ENCODE measurements at places on chromosomes 7 and 10.

DNA sequence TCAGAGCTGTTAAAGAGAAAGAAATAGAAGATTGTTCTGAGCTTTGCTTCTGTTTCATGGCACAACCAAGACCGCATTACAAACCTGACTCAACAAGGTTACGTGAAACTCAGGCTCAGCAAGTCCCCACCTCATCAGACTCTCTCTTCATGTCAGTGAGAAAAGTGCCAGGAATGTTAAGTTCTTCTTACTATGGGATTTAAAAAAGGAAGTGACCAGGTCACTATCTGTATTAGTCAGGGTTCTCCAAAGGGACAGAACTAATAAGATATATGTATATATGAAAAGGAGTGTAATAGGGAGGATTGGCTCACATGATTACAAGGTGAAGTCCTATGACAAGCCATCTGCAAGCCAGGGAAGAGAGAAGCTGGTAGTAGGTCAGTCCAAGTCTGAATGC, 25.4 kb upstream of the PAPSS2 start:
- peak; percentile 56 for DNase-seq

- no peak for DNase-seq
Measured at GRCh38 chr10:132163278-132163765, 23.4 kb upstream of the DPYSL4 start.

DNA sequence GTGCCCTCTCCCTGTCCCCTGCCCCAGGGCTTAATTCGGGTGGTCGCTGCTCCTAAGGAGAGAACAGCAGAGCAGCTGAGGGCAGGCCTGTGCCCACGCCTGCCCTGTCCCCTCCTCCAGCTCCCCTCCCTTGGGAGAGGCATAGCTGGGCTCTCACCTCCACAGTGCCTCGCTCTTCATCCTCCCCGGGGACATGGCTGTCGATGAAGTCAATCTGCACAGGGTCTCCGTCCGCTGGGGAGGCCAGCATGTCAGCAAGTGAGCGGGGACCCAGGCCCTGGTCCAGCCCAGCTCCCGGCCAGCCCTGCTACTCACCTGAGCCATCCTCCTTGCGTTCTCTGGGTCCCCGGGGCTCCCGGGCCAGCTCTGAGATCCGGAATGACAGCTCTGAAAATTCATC, 3.8 kb upstream of the SAP25 start:
- no peak for DNase-seq

- DNase-seq, result no peak
Measured at GRCh38 chr10:97150013-97150595, 35.7 kb downstream of the SLIT1 start.

- DNase-seq, result no peak
Measured at GRCh38 chr10:122173337-122173736, 97.8 kb upstream of the BTBD16 start.

GRCh38 chr10:85557706-85558105, 808.9 kb downstream of the GRID1 start:
- no peak for DNase-seq

DNA sequence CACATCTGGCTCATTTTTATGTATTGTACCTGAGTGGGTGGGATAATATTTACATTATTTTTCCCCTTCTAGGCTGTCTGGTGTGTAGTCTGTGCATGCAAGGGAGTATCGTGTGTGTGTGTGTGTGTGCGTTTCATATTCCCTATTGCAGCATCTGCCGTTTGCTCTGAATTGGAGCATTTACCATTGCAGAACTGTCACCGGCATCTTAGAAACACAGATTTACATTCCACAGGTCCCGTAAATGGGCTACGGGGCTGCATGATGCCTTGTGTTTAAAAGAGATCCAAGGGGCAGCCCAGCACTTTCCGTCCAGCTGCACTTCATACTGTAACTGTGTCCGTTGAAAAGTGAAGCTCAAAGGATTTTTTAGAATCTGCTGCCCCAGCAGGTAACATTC, 167.1 kb upstream of the KIAA1217 start:
- no peak for DNase-seq

DNA sequence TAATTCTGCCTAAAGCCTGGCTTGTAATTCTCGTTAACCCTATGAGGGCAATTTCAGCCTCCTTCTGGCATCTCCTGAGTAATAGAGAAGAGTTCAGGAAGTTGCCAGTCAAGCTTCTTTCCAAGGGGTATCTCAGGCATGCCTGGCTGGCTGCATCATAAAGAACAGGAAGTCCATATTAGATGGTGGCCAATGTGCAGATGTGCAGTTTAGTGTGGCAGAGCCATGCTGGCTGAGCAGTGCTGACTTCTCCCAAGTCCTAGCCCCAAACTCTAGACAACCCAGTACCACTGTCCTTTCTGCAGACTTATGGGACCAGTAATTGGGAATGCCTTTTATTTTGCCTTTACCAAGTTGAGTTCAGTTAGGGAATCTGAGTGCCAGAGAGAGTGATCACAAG, 517.9 kb downstream of the GALNT17 start:
- DNase-seq, result no peak

- DNase-seq, result no peak
Measured at GRCh38 chr7:76211216-76211615, 9.5 kb downstream of the SRRM3 start.

- no peak for DNase-seq
Measured at GRCh38 chr7:45974540-45975360, 53.7 kb upstream of the IGFBP3 start.

- DNase-seq, result no peak
Measured at GRCh38 chr10:101829561-101830315, 11.5 kb upstream of the OGA start.

DNA sequence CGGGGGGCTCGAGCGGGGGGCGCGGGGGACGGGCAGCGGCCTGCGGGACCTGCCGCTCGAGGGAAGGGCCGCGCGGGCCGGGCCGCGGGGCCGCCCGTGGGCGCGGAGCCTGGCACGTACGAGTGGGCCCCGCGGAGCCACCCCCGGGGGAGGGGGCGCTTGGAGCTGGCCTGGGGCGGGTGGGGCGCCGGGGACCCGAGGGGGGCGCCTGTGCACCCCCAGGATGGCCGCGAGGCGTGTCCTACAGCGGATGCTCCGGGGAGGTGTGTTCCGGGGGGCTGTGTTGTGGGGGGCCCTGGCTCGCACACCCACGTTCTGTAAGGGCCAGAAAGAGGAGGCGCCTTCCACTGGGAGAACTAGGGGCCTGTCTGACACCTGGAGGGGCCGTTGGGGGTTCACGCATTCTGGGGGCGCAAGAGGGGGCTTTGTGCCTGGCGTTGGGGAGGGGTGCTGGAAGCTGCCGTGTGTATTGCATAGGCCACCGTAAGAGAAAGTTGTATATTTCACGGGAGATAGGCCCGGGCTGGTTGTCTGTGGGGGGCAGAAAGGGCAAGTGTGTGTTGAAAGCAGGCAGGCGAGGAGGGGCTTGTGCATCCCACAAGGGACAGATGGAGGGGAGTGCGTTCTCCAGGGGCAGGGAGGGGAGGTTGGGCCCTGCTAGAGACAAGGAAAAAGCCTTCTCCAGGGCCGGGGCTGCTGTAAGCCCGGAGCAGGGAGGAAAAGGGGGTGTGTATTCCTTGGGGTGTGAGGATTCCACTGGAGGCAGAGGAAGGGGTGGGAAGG, 663 bp downstream of the VPS37D start:
- no peak for DNase-seq

DNA sequence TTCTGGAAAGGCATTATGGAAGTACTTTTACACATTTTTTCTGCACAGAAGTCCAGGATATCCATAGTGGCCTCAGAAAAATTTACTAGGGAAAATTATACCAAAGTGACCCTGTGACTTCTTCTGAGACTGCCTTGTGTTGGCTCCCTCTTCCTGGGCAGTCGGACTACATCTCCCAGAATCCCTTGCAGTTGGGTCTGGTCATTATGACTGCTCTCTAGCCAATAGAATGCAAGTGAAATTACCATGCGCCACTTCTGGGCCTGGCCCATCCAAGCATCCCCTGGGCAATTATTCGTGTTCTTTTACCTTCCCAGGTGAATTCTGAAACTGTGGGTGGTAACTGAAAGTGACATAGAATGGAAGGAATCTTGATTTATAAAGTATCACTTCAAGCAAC, 430.9 kb downstream of the ACTR3B start:
- no peak for DNase-seq

GRCh38 chr7:95861041-95861440, 88.7 kb downstream of the DYNC1I1 start:
- DNase-seq, result peak; percentile 3

- DNase-seq, result no peak
Measured at GRCh38 chr10:92124020-92124419, 166.9 kb downstream of the CPEB3 start.

DNA sequence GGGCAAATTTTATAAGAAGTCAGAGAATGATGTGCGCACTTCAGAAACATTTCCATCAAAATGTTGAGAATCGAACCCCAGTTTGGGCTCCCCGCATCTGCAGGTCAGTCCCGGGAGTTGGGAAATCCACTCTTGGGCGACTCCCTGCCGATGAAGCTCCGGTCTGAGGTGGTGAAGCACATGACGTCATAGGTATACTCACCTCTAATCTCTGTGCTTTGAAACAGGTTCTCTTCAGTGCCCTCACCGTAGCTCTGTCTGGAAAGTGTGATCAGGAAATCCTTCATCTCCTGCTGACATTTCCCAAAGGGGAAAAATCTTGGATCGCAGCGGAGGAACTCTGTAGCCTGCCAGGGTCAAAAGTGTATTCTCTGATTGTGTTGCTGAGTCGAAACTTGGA, 138.5 kb downstream of the ABCA13 start:
- DNase-seq, result no peak

GRCh38 chr10:89305766-89306433, 4.1 kb downstream of the IFIT2 start:
- no peak for DNase-seq

DNA sequence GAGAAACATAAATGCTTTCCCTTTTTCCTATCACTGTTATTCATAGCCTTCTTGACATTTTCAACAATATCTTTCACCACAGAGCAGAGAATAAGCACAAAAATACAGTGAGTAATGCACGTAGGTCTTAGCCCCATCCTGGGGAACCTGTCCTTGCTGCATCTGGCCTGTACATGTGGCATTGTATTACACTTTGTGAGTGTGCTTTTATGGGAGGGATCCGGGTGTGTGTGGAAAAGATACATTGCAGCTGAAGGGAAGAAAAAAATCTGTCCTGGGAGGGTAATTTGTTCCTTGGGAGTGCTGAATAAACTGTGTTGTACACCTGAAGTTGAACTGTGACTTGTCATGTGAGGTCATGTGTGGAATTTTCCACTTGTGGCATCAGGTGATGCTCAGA, 422.7 kb upstream of the LRGUK start:
- DNase-seq, result peak; percentile 28

GRCh38 chr7:64999165-65000004, 7.1 kb downstream of the ERV3-1 start:
- DNase-seq, result peak; percentile 53

GRCh38 chr7:12888717-12889116, 201.3 kb downstream of the ARL4A start:
- DNase-seq, result peak; percentile 66

- DNase-seq, result no peak
Measured at GRCh38 chr7:127692200-127692599, 40.2 kb downstream of the SND1 start.

DNA sequence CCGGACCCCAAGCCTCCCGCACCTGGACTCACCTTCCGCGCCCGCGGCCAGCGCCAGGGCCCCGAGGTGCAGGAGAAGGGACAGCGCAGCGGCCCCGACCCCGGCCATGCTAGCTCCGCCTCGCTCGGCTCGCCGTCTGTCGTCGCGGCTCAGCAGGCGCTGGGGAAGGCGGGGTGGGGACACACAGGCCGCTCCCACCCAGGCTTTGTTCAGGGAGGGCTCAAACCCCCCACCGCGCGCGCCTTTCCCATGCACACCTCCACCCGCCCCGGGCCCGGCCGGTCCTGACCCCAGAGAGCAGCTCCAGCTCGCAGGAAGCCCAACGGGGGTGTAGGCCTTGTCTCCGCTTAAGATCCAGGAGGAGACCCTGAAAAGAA, at the start of gene KCP:
KCP (minus strand) TSS at position 141 of the 377 bp plus-strand sequence; CDS start at position 108, 33 bp downstream.
- no peak for DNase-seq

DNA sequence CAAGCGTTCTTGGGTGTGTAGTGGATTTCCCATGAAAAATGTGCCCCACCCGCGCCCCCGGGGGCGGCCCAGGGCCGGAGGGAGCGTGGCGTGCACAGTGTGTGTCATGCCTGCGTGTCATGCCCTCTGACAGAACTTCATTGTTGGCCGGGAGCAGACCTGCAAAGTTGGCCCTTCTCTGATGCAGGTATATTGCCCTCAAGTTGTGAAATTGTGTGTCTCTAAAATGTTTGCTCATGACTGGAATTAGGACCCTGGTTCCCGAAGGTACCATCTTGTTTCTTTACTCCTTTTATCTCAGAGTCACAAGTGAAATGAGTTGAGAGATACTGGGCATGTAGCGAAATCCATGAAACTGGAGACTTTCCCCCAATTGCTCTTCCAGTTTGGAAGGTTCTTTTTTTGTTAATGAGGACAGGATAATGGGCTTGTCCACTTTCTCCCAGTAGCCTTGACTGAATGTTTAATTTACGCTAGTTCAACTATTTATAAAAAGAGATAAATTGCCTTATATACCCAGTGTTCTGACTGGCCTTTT, 26.2 kb downstream of the ADK start:
- DNase-seq, result peak; percentile 17

DNA sequence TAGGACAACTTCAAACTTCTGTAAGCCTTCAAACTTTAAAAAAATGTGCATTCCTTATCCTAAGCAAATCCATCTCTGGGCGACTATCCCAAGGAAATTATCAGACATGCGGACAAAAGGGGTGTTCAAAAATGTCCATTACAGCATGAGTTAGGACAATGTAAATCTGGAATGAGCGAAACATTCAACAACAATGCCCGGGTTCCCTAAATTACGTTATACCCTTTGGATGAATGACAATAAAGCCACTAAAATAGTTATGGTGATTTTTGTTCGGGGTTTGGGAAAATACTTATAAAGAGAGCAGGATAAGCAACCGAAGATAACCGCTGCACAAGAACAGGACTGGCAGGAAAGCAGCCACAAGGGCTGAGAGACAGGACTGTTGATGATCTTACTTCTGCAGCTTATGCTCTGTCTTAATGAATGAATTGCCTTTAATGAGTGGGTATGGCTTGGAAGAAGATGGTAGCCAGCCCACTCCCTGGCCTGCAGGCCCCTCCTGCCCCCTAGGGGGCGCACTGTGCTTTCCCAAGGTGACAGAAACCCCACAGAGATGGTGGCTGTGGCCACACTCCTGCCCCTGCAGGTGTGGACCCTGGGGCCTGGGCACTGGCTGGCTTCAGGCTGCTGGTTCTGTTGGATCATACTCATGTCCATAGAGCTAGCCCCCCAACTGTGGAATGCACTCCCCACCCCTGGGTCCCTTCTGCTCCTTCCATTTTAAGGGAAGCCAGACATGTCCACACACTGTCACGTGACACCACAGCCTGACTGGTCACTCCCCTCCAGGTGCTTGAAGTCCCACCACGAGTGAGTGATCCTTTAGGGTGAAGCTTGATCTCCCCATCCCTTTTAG, 45.0 kb downstream of the ZCCHC24 start:
- DNase-seq, result no peak

- DNase-seq, result peak; percentile 8
Measured at GRCh38 chr10:67784474-67784873, 53.5 kb downstream of the DNAJC12 start.

- no peak for DNase-seq
Measured at GRCh38 chr7:33449847-33450246, 320.5 kb downstream of the BBS9 start.

Measured in IMR-90 (cell line).